ENCODE measurements at places on chromosomes 16 and 17. TPM values are rescaled to one million over a fixed set of nuclear protein-coding genes. Genes with fewer than 3 reads are reported as not detected.

- no peak for DNase-seq
Measured at GRCh38 chr16:69223882-69224281, 36.9 kb downstream of the SNTB2 start.

GRCh38 chr16:57500578-57501111 is 14.4 kb upstream of the DOK4 start:
- DNase-seq = no peak

DNA sequence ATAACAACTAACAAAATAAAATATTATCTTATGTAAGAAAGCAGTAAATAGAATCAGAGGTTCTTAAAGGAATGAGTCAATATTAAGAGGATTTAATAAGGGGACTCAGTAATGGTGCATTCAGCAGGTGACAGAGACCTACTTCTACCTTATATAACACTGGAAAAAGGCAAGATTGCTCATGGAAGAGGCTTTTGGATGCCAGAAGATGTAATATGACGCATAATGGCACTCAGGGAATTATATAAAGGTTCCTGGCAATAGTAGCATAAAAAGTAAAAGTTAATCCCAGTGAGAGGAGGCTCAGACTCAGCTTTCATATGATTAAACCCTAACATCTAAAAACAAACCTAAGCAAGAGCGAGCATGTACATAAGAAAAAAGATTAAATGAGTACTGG is 136.0 kb upstream of the NACA2 start:
- no peak for DNase-seq

GRCh38 chr17:17729620-17730249 is 48.5 kb downstream of the RAI1 start:
- peak; percentile 81 for DNase-seq

The FBXW10 gene
- total RNA-seq = not detected

DNA sequence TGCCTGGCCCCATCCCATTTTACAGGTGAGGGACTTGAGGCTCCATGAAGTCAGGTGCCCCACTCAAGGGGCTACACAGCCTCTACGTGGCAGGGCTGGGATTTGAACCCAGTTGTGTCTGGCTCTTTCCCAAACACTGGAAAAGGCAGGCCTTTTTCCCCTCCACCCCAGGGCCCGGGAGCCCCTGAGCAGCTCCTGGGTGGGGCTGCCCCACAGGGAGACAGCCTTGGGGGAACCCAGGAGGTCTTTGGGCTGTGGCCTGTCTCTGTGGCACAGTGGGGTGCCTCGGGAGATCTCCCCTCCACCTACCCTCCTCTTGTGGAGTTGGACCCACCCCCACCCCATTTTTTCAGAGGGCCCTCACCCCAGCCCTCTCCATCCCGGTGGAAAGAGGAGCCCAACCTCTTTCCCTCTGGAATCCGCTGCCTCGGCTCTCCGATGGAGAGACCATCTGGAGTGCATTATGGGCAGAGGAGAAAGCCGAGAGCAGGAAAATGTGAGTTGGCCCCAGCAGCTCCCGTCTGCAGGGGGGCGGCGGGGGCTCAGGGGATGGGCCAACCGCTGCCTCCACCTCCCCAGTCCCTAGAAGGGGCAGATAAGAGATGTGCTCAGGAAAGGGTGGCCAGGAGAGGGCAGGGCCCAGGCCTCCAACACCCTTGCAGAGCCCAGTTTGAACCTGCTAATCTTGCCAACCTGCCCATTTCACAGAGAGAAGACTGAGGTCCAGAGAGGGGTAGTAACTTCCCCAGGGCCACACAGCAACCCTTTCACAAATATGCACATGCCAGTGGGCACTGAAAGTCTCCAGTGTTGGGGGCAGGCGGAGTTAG is 15.4 kb upstream of the TMEM92 start:
- DNase-seq = peak; percentile 41

DNA sequence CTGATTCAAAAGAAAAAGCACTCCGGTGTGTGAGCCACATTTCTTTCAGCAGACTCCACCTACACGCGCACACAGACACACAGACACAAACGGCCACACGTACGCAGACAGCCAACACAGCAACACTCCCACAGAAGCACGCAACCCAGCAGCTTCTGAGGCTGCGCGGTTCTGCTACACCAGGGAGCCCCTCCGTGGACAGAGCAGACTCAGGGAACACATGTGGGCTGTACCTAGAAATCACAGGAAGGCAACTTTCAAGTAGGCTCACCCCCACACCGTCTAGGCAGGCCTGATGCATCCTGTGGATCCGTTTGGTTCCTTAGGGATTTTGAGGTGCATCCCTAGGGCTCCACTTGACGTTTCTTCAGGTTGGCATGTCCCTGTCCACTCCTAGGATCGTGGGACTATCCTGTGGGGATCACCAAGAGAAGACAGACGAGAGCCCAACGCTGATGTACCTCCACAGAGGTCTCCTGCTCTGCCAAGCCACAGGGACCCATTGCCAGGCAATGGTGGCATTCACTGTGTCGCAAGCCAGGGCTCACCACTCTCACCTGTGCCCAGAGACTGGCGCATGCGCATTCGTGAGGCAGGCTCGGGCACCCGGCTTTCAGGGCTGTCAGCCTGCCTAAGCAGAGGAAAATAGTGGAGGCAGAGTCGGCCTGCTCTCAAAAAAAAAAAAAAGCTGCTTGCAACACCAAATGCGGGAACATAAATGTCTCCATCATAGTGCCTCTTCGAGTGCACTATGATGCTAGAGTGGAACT is 2333.3 kb downstream of the TP53TG3F start:
- no peak for DNase-seq

DNA sequence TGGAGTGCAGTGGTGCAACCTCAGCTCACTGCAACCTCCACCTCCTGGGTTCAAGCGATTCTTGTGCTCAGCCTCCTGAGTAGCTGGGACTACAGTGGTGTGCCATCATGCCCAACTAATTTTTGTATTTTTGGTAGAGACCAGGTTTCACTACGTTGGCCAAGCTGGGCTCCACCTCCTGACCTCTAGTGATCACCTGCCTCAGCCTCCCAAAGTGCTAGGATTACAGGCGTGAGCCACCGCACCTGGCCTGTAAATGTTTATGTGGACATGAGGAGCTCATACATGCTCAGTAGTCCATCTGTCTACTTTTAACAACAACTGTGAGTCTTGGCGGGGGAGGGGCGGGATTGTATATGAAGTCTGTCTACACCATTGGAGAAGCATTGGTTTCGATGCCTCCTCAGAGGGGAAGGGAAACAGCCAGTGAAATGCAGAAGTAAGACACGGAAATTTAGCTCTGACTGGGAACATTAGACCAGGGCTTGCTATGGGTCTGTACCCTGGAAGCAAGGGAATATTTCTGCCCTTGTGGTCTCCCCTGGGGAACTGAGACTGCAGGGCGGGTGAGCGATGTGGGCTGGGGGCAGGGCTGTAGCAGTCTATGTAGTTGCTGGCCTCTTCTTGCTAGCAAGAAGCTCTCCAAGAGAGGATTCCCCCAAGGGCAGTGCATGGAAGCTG is 9.3 kb downstream of the NUBP1 start:
- no peak for DNase-seq

The SEPTIN12 gene
- not detected for total RNA-seq

The PLLP gene
- total RNA-seq = 1.8 TPM

GRCh38 chr16:66003201-66003600 is 363.3 kb upstream of the CDH5 start:
- DNase-seq = no peak

DNA sequence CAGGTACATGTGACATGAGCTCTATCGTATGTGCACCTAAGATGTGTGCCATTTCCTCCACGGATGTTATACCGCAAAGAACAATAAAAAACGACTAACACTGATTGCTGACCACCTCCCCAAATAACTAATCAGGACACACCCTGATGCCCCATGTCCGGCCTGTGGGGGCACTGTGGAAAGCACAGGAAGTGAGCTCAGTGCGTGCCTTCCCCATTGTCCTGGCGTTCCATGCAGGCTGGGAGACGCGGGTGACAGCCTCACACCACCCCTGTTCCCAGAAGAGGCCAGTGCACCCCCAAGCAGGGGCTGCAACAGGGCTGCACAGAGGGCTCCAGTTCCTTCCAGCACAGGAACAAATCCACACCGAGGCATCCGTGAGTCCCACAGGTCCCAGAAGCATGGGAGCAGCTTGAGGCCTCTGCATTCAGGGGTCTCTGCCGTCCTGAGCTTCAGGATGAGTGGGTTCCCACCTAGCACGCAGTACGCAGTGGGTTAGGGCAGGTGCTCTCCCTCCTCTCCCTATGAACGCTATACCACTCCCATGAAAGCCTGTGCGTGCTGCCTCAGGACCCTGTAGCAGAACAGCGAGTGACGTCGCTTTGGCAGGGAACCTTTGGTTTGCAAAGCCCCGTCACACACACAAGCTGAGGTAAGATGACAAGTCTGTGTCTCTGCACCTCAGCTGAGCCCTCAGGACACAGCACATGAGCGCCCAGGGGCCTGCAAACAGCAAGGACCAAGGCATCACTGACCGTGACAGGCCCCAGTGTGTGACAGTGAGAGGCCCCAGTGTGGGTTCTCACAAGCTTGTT is 117.7 kb downstream of the ZNF778 start:
- no peak for DNase-seq

DNA sequence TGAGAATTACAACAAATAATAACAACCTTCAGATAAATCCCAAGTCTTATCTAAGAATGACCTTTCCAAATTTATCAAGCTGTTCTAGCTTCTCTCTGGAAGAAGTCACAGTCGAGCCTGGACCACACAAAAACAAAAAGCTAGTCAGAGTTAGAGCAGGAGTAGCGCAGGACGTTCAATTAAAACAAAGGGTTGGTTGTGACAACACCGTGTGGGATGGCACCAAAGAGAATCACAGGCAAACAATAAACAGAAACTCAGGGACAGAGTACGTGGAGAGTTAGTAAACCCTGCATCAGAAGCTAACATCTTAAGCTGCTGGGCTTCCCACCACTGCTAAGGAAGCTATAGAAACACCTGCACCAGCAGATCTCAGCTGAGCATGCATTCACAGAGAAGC is 23.8 kb downstream of the ARHGAP17 start:
- no peak for DNase-seq

- DNase-seq = no peak
Measured at GRCh38 chr17:30524847-30525246, 47.6 kb downstream of the GOSR1 start.

The ETV4 gene
- 78.4 TPM for total RNA-seq

GRCh38 chr17:59387351-59388068 is 56.1 kb downstream of the YPEL2 start:
- DNase-seq = no peak

- no peak for DNase-seq
Measured at GRCh38 chr17:59761385-59762048, 54.1 kb downstream of the VMP1 start.

The CLDN9 gene
- total RNA-seq = 1.3 TPM

- DNase-seq = no peak
Measured at GRCh38 chr16:81481207-81481821, 36.7 kb downstream of the CMIP start.

The MT1A gene
- total RNA-seq = not detected

- peak; percentile 64 for DNase-seq
Measured at GRCh38 chr16:4306470-4307214, 9.2 kb upstream of the GLIS2 start.

GRCh38 chr16:982145-983043 is 824 bp downstream of the SOX8 start:
- no peak for DNase-seq

The ATPAF2 gene
- total RNA-seq = 21.4 TPM

The QPRT gene
- total RNA-seq = 107 TPM

The DLX3 gene
- 1.1 TPM for total RNA-seq

GRCh38 chr16:86566966-86567700 is 504 bp downstream of the FOXC2 start:
- DNase-seq = peak; percentile 67

DNA sequence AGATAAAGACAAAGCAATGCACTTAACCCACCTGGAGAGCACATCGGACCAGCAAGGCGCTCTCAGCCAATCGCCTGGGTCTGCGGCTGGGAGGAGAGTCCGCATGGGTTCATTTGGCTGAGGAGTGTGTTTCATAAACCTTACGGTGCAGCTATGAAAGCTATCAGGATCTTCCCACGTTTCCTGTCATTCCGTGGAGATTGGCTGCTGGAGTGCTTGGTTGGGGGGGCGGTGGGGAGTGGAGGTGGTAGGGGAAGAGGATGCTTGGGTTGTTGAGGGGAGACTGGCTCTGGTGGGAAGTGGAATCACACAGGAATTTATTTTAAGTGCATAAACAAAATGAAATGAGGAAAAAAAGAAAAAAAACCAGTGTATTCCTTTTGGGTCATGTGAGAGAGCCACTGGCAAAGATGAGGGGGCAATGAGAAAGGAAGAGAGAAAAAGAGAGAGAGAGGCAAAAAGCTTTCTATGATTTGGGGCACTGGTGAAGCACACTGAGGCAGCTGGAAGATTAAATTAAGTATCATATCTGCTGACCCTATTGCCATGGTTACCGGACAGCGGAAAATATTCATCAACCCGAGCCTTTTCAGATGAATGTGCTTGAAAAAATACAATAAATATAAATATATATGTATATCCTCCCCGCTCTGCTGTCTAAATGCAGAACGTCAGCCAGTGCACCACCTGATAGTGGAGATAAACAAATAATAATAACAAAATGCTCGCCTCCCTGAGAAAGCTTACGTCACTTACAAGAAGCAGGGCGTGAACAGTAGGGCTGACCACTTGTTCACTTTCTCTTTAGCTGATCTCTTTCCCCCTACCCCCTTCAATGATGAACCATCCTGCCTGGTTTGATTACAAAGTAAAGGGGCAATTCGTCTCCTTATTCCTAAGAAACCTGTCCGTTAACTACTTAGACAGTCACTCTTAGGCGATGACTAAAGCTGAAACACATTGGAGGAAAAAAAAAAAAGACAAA is 457.0 kb upstream of the ZFHX3 start:
- DNase-seq = no peak

The CDRT15 gene
- total RNA-seq = not detected

DNA sequence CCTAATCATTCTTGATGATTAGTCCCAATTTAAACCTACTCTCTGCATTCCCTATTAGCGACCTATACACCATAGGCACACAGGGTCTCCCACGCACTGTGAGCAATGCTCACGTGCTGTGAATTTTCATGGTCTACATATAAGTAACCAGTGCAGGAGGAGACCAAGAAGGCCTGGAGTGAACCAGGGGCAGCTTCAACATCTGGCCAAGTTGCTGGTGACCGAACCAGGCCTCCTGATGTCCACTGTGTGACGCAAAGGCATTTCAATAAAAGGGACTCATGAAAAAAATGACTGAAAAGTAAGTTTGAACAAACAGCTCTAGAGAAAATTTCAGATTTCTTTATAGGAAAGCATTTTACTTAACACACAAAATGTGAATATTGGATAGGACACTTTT is 107.0 kb downstream of the ZFHX3 start:
- DNase-seq = no peak

The NLE1 gene
- total RNA-seq = 41.7 TPM

The PYY gene
- total RNA-seq = 1.7 TPM

DNA sequence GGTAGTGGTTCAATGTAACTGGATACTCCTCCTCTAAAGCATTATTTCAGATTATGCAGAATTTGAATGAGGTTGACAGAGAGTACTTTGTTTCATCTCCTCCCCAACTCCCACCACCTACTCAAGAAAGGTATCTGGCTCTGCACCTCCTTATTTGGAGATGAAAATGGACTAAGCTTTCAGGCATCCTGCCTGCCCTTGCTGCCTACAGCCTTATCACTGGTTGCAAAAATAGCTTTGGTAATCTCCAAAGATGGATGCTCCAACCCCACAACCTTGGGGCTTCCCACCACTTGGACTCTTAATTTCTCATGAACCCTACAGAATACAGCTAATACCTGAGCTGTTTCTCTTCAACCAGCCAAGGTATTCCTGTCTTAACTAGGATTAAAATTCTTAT is 45.3 kb upstream of the CORO6 start:
- DNase-seq = no peak

- no peak for DNase-seq
Measured at GRCh38 chr16:23642246-23642774, 1.0 kb downstream of the DCTN5 start.

The CCDC182 gene
- not detected for total RNA-seq
